GM10248 (cell line): ENCODE measurements at places on chromosomes 6 and 20.

- no peak for DNase-seq
Observed at GRCh38 chr6:156420172-156420993, 356.8 kb upstream of the ARID1B start.

DNA sequence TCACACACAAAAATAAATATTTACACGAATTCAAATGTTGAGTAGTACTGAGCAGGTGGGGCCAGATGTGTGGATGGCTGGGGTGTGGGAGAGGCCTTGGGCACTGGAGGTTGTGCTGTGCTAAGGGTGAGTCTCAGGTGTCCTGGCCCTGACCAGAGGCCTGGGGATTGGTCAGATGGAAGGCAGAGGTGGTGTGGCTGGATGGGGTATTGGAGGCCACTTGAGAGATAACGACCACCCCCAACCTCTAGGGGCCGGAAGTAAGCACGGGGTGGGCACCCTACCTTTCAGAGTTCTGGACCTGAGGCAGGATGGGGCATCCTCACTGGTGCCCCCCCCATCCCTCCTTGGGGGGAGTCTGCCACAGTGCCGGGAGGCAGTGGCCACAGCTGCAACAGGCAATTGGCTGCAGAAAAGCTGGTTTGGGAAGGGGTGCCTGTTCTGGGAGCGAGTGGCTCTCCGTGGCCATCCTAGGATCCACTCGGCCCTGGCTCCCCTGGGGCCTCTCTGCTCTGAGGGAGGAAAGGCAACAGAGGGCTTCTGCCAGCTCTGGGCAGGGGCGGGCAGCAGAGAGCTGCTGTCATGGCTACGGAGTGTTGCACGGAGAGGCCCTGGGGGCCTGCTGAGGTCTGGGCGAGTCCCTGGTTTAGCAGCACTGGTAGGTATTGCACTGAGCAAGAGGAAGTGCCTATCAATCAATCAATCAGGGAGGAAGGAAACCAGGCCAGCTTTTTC lies 87.6 kb downstream of the ASXL1 start:
- peak; percentile 28 for DNase-seq

DNA sequence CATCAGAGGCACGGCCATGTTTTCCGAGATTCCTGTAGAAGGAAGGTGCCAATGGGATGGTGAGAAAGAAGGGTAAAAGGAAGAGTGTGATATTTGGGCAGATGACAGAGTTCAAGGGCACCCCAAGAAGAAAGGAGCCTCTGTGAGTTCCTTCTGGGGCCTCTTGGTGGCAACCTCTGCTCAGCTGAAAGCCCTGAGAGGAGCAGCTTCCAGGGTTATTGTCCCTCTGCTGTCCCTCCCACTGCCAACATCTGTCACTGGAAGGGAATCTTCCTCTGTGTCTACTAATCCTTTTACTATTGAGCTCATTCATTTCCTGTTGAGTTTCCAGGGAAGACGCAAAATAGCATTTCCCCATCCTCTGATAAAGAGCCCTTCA lies 40.0 kb upstream of the KCNK16 start:
- no peak for DNase-seq

GRCh38 chr6:116265041-116265829 lies 11.4 kb upstream of the TSPYL4 start:
- DNase-seq, result no peak

DNA sequence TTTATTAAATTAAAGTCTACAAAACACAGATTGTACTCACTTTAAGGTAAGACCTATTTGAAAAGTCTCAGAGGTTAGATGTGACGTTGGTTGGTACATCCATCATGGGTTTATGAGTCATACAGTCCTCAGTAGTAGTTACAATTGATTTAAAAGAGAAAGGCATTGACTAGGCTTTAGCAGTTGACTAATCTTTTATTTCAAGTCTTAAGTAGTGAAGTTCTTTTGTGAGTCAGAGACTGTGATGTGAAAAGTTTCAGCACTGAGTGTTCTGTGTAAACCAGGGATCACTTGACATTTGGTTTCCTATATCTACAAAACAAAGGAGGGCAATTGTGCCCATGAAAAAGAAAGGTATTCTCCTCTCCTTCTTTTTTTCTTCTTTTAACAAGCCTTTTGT lies 221.3 kb downstream of the GRIK2 start:
- no peak for DNase-seq

- no peak for DNase-seq
Observed at GRCh38 chr6:65416621-65417020, 290.4 kb downstream of the EYS start.

GRCh38 chr6:121216928-121217327 lies 117.4 kb downstream of the TBC1D32 start:
- no peak for DNase-seq

DNA sequence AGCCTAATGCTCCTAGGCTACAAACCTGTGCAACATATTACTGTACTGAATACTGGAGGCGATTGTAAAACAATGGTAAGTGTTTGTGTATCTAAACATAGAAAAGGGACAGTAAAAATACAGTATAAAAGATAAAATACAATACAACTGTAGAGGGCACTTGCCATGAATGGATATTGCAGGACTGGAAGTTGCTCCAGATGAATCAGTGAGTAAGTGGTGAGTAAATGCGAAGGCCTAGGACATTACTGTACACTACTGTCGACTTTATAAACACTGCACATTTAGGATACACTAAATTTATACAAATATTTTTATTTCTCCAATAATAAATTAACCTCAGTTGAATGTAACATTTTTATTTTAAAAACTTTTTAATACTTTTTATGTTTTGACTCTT lies 485.0 kb downstream of the MMUT start:
- no peak for DNase-seq

- no peak for DNase-seq
Observed at GRCh38 chr20:63225082-63225454, 9.1 kb upstream of the YTHDF1 start.

DNA sequence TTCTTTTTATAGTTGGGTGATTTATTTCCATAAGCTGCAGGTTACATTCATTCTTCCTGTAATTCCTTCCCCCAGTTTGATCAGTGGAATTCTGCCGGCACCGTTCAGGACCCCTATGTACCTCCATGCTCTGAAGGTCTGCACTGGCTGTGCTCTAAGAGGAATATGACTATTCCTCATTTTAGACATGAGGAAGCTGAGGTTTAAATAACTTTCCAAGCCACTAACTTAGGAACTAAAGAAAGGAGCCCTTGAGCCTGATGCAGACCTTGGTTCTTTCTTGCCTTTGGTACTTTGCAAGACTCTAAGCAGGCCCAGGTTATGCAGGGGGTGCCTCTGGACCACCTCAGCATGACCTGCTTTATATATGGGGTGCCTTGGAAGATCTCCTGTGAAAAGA lies 318.5 kb downstream of the QKI start:
- no peak for DNase-seq

DNA sequence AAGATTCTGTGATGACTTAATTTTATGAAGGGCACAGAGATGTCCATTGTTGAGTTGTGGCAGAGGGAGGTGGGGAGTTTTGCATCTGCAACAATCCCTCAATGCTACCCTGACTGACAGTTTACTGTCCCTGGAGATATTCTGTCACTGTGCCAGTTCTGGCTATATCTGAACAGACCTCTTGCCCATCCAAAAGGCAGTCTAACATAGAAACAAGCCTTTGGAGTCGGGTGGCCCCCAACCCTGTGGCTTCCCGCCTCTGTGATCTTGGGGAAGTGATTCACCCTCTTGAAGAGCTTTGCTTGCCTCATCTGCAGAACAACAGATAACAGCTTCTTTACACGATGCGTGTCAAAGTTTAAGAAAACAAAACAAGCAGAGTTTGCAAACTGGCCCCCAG lies 3.8 kb upstream of the E2F1 start:
- DNase-seq, result no peak

GRCh38 chr6:146635165-146635564 lies 36.4 kb downstream of the ADGB start:
- no peak for DNase-seq

DNA sequence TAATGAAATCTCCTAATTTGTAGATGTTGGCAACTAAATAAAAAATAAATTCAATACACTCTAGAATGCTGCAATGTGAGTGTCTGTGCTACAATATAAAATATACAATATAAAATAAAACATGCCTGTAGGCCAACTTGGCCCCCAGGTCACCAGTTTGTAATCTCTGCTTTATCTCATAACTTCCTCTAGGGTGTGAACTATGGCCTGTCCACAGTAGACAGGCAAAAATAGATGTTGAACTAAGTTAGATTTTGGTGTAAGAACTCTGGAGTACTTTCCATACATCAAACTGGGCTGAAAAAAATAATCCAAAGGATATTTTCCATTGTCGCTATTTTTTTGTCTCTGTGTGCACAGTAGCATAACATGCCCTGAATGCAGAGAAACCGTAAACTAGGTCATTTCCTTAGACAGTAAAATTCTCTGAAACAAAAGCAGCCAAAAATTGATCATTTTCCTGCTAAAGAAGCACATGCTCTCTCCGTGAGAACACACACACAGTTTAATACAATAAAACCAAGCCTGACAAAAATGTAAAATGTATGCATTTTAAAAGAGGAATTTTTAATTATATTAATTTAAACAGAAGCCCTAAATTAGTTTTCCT lies 98.5 kb upstream of the ZFP64 start:
- no peak for DNase-seq

DNA sequence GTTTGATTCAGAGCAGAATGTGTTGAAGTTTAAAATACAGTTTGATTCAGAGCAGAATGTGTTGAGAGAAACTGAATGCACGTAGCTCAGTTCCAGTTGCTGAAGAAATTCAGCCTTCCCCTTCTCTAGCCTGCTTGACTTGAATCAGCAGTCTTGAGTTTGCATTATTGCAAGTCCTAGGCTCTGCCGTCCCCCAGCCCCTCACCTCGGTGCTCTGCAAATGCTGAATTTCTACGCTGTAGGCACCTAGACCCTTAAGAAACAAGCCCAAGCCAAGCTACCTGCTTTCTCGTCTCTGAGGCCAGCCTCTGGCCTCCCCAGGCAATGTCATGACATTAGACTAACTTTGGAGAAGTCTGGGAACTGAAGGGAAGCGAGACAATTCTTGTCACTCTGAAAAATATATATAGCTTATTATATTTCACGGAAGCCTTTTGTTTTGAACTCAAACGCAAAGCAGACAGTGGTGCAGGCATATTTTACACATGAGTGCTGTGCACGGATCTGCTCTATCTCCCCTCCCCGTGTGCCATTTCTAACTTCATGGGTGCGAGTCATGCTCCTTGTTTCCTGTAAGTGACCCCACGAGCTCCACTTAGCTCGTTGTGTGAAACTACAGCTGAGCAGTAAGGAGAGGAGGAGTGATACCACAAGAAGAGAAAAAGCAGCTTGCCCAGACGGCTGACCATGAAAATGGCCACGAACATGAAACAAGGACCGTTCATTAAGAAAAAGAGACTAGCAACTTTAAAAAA lies 71.4 kb upstream of the DUSP22 start:
- DNase-seq, result no peak

DNA sequence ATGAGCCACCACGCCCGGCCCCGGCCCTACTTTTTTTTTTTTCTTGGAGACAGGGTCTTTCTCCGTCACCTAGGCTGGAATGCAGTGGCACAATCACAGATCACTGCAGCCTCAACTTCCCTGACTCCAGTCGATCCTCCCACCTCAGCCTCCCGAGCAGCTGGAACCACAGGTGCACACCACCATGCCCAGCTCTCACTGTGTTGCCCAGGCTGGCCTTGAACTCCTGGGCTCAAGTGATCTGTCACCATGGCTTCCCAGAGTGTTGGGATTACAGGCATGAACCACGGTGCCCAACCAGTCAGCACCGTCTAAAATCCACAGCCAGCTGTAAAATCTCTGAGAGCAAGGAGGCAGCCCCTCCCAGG lies 17.4 kb downstream of the SLC17A9 start:
- no peak for DNase-seq

DNA sequence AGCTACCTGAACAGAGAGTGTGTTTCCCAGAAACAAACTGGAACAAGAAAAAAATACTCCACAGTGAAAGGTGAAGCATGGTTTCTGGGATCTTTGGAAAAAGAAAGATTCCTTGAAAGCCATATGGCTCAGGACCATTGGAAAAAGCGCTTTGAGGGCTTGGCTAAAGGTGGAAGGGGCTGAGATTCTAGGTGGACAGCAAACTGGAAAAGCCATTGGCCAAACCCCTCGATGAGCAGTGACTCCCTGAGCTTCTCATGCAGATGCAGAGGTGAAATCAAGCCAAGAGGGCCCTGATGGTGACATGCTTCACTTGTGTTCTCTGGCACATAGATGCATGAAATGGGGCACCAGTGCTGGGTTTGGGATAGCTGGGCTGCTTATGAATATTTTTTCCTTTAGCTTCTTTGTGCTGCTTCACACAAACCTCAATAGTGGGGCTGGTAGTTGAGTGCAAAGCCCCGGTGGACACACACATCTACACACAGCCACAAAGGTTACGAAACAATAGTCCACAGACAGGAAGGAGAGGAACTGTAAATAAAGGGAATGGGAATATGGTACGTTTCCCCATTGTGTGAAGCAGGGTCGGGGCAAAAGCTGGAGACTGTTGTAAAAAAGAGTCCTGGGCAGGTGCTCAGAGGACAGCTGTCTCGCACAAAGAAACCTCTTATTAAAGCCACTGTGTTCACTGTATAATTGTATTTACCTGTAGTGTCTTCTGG lies 117.8 kb downstream of the FOXA2 start:
- DNase-seq, result no peak

GRCh38 chr6:163324688-163325389 lies 89.7 kb upstream of the QKI start:
- no peak for DNase-seq

GRCh38 chr20:325045-325888 lies at the start of gene SOX12:
TSS of gene SOX12 (plus strand) at chr20:325552. CDS start at chr20:325925, 373 bp downstream.
- DNase-seq, result peak; percentile 95

GRCh38 chr6:96213784-96214183 lies 198.0 kb downstream of the FUT9 start:
- no peak for DNase-seq

DNA sequence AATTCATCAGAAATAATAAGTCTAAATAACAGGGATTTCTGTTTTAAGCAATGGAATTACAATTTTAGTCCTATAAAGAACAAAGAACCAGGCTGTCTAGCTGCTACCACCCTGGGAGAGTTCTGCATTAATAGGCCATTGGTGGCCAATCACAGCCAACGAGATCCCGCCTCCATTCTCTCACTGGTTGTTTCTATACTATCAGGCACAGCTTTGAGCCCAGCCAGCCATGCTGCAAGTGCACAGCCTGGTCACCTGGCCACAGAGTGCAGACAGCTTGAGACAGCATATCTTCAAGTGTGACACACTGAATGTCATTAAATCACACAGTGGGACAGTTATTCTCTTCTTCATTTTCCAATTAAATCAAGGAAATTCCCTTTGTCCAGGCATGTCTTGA lies 16.1 kb upstream of the RAB22A start:
- DNase-seq, result no peak

- no peak for DNase-seq
Observed at GRCh38 chr6:89027756-89028155, 52.8 kb upstream of the PNRC1 start.

GRCh38 chr6:31692353-31692752 lies 10.8 kb downstream of the ABHD16A start:
- DNase-seq, result no peak

DNA sequence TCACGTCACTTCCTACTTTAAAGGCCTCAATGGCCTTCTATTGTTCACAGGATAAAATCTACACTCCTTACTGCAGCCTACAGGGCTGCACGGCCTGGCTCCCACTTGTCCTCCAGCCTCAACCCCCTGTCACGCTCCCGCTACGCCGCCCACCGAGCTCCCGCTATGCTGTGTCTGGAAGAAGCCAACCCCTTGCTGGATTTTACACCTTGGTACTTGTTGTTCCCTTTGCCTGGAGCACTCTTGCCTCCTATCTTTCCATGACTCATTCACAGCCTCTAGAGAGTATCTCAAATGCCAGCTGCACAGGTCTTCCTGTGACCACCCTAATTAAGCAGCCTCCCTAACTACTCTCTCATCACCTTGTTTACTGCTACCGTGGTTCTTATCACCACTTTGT lies 259.9 kb downstream of the PRKN start:
- no peak for DNase-seq

- no peak for DNase-seq
Observed at GRCh38 chr6:139632840-139633239, 258.4 kb upstream of the CITED2 start.
